ENCODE measurements at places on chromosomes 2 and 18.

DNA sequence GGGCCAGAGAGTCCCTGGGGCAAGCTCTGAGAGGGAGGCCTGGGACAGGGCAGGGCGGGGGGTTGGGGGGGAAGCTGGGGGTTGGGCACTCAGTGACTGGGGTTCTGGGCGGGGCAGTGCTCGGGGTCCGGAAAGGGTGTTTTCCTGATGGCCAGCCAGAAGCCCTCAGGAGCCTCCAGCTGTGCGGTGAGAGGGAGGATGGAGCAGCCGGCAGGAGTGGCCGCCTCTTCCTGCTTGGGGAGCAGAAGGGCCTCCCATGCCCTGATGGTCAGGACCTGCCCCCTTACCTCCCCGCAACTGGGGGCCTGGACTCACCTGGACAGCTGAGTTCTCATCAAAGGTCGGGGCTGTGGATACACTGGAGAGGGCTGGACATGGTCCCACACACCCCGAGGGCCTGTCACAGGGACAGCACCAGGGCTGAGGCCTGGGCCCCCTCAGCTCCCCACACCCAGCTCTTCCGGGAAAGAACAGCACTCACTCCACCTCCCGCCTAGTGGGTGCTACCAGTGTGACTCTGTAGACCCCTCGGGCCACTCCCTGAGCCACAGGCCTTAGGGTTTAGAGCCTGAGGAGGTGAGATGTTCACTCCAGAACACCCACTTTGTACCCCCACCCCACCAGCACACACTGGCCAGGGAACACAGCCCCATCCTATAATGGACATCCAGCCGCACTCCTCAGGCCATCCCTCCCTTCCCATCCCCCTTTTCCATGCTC, 6.7 kb downstream of the SFTPB start:
- DNase-seq, result no peak

- no peak for DNase-seq
These were observed 68.3 kb downstream of the EDAR start for GRCh38 chr2:108920686-108921085.

- no peak for DNase-seq
These were observed 68.4 kb downstream of the LIPG start for GRCh38 chr18:49630246-49630699.

- DNase-seq, result no peak
These were observed 511.6 kb downstream of the PLCL1 start for GRCh38 chr2:198315791-198316630.

GRCh38 chr18:54742659-54743604, 85.3 kb upstream of the RAB27B start:
- no peak for DNase-seq

DNA sequence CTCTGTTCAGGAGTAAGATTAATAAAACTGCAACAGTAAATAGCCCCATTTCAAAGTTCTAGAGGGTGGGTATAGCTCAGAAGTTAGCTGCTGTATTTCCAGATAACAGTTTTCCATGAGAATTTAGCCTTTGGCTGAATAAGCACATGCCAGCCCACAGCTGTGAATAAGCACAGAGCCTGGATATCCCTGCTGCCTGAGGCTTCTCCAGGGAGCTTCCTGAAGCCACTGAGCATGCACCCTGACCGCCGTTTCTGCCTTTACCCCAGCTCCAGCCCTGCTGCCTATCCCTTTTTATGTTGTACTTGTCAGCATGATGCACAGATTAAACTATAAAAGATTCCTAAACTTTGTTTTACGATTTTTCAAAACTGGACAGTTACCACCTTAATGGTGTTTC, 85.3 kb downstream of the FEZ2 start:
- DNase-seq, result no peak
